ENCODE measurements at places on chromosomes 5 and 9. TPM values are rescaled to one million over a fixed set of nuclear protein-coding genes. Genes with fewer than 3 reads are reported as not detected.

Gene AQP3
- 28.3 TPM for total RNA-seq

Gene HMCN2
- total RNA-seq: 0.09 TPM

Gene C1QTNF3
- 0.18 TPM for total RNA-seq

Gene ARSB
- 8.3 TPM for total RNA-seq

Gene SUSD3
- 0.82 TPM for total RNA-seq

Gene PCDHB15
- 0.13 TPM for total RNA-seq

Gene IRX1
- not detected for total RNA-seq

Gene SPATA31E1
- 0.01 TPM for total RNA-seq

Data from A549 treated with AZD2906 at 1 μM for 4 hours (cell line).